ENCODE measurements at places on chromosomes 7 and 10.
A peak's percentile ranks its signal among the peaks of the same experiment; 100 is the strongest.

DNA sequence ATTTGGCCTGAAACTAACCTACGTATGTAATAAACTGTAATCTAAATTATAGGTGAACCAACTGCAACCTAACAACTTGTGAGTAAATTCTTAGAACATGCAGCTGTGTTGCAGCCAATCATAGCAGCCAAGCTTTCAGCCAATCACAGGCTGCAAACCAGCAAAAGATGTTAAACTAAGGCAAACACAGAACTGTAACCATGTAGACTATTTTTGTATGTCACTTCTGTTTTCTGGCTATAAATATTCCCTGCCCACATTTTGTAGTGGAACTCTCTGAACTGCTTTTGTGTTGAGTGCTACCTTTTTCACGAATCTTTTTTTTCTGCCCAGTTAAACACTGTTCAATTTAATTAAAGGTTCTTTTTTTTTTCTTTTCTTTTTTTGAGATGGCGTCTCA lies 28.2 kb upstream of the ZPBP start:
- no peak for DNase-seq

DNA sequence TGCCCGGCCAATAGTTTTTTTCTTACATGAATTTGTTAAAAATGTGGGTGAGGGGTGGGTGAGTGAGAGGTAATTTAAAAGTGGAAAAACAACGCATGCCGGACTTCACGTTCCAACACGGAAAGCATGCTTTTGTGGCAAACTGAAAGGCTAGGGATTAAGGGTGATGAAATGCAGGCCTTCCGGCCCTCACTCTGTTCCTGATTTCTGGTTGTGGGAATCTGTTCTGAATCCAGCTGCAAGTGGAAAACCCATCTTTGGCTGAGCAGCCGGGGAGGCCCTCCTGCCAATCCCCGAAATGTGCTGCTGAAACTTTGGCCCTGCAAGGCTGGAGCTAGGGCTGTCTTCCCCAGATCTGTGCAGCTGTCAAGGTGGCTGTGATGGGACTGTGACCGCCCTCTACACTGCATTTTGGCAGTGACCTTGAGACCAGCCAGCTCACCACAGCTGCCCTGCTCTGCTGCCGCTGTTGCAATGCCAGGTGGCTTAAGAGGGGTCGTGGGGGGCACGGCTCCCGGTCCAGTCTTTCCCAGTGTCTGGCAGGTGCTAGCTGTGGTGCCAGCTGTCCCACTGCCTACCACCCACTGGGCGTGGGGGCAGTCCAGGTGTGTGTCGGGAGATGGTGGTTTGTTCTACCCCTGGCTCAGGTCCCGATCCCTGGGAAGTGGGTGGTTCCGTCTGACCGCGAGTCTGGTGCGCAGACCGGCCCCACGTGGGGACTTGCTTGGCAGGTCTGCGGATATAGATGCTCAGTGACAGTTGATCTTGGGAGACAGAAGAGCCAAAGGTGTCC lies 39.0 kb downstream of the TET1 start:
- no peak for DNase-seq

DNA sequence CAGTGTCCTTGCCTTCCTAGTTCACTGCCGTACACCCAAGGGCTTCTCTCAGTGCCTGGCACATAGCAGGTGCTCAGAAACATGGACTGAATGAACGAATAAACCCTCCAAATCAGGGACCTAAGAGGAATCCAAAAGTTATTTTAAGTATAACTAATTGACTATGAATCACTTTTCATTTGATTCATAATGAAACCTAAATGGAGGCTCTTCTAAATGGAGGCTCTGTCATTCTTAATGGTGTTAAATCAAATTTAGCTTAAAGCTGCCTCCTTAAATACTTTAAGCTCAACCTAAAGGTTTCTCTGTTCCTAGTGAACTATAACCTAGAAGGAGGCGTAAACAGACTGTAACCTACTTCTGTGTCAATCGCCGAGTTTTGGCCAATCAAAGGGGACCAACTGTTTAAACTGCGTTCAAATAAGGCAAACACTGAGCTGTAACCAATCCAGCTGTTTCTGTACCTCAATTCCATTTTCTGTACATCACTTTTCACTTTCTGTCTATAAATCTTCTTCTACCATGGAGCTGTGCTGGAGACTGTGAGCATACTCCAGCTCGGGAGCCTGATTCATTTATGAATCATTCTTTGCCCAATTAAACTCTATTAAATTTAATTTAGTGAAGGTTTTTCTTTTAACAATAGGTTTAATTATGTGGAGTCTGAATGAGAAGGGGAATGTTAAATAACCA lies 11.0 kb downstream of the PYROXD2 start:
- no peak for DNase-seq

DNA sequence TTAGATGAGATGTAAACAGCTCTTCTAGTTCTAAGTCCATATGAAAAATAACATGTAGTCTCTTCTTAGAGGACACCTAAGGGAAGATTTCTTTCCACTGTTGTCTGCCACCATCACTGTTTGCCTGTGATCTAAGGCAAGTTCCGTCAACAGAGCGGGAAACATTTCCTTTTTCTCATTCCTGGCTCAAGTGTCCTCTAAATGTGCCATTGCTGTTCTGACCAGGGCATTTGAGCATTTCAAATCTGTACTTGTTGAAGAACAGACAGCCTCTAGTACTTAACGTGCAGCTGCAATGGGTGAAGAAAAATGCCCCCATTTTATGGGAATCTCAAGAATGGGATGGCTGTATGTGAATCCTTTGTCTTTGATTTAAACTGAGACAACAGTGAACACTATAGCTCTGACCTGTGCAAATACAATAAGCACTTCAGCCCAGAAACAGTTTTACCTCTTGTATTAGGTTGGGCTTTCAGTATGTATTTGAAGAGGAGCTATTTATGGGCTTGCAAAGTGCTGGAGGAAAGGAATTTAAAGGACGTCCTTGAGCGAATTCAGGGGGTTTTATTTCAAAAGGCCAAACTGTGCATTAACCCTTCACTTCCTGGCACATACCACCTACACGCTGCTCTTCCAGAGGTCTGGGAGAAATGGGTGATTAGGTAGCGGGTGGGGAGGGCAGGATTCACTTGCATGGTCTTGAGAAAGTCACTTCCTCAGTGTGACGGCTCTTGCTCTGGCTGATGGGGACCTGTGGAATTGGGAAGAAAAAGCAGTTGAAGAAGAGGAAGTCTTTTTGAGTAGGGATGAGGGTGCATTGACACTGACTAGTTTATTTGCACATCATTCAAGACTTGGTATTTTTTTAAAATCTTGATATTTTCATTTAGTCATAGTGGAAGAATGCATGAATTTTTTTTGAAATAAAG lies 66.1 kb downstream of the THNSL1 start:
- DNase-seq, result no peak

- DNase-seq, result peak; percentile 80
Measured at GRCh38 chr7:140316165-140316661, 82.1 kb downstream of the SLC37A3 start.
